ENCODE measurements at places on chromosomes 7 and 10.

DNA sequence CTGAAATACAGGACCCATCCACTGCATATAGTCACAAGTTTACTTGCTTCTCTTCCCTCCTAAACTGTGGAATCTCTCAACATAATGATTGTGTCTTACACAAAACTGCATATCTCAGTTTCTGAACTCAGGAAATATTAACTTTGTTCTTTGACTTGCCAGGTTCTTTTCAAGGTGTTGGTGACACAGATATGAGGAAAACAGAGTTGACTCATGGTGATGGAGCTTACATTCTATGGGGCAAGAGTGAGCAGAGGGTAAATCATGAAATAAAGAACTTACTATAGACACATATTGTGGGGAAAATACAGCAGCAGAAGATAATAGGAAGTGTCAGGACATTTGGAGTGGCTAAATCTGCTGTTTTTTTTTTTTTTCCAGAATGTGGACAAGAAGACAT lies 72.5 kb upstream of the IGFBP3 start:
- no peak for DNase-seq

DNA sequence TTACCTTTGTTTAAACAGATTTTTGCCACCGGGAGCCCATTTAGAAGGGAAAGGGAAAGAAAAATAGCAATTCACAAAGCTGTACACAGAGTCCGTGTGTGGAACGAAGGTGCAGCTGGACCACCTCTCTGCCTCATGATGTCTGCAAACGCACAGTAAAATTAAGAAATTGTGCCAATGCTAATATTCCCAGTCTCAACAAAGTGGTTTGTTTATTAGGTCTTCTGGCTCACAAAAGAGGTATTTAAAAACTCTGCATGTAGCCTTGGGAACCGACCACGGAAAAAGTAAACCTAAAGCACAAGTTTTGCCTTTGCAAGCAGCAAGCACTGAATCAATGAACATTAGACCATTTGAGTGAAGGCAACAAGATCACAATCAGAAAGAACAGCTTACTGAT lies 57.7 kb downstream of the CREB3L2 start:
- DNase-seq, result no peak

GRCh38 chr7:38548605-38549004 lies 82.6 kb downstream of the AMPH start:
- DNase-seq, result no peak

DNA sequence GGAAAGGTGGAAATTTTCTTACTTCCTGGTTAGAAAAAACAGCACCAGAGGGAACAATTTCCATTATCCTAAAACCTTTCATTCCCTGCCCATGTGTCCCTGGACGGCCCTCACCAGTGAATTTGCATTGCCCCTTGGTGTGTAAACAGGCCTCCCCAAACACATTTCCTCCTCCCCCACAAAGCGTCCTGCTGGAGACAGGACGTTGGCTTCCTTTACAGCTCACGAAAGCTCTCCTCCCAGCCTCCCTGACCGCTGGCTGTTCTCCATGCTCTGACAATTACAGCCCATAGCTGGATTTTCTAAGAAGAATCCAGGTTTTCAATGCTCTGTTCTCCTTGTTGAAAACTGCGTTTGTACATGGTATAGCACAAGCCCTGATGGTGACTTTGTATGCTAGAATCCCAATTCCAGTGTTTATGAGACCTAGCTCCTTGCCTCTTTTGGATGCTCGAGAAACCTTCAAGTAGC lies 724.2 kb upstream of the CELF2 start:
- no peak for DNase-seq

DNA sequence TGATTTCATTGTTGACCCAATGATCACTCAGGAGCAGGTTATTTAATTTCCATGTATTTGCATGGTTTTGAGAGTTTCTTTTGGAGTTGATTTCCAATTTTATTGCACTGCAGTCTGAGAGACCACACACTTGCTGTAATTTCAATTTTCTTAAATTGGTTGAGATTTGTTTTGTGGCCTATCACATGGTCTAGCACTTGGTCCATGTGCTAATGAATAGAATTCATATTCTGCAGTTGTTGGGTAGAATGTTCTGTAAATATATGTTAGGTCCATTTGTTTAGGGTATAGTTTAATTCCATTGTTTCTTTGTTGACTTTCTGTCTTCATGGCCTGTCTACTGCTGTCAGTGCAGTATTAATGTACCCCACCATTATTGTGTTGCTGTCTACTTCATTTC lies 36.3 kb upstream of the PPP1R9A start:
- DNase-seq, result no peak

- no peak for DNase-seq
Measured at GRCh38 chr7:1096156-1097119, 8.5 kb downstream of the GPER1 start.

GRCh38 chr10:35626971-35627507 lies 15.1 kb downstream of the FZD8 start:
- no peak for DNase-seq

GRCh38 chr7:83547526-83547925 lies 101.4 kb downstream of the SEMA3E start:
- DNase-seq, result no peak

- no peak for DNase-seq
Measured at GRCh38 chr7:17939211-17939605, 1.1 kb downstream of the SNX13 start.

GRCh38 chr7:46452561-46453135 lies 531.6 kb upstream of the IGFBP3 start:
- no peak for DNase-seq

DNA sequence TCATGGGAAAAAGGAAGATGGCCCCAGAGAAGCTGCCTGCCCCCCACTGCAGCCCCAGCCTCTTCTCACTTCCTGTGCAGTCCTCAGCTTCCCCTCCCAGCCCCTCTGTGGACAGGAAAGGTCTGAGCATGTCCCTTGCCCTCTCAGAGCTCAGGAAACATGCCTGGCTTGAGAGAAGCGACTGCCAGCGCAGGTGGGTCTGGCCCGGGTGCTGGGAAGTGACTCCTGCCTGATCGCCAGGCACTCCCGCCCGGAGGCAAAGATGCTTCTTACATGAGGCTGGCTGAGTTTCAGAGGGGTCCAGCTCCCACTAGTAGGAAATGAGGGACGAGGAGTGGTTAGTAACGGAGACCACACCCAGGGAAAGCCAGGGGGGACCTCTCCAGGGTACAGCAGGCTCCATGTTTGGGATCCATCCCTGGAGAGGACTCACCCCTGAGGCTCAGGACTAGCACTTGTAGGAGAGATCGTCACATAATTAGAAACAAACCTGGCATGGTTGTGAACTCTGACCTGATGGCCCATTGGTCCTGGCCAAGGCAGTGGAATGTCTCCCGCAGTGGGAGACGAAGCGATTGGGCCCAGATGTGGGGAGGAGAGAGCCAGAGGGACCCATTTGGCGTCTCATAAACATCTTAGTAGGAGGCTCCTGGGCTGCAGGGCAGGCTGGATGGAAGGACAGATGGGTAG lies 12.3 kb downstream of the ELN start:
- DNase-seq, result no peak

DNA sequence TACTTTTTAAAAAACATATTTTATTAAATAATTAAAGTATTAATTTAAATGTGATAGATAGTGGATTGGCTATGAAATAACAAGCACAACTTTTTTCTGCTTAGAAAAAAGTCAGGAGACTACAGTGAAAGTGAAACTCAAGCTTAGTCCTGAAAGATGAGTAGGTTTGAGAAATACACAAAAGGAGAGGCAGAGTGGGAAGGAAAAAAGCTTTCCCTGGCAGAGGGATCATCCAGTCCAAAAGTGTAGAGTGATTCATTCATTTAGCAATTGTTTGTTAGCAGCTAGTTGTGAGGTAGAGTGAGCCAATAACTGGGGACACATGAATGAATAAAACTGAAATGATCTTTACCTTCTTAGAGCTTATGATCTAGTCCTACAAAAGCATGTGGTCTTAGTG lies 93.5 kb downstream of the FOXP2 start:
- no peak for DNase-seq

GRCh38 chr7:98826387-98826786 lies 43.4 kb downstream of the TMEM130 start:
- no peak for DNase-seq

GRCh38 chr10:36903040-36903439 lies 222.4 kb upstream of the ANKRD30A start:
- DNase-seq, result no peak

DNA sequence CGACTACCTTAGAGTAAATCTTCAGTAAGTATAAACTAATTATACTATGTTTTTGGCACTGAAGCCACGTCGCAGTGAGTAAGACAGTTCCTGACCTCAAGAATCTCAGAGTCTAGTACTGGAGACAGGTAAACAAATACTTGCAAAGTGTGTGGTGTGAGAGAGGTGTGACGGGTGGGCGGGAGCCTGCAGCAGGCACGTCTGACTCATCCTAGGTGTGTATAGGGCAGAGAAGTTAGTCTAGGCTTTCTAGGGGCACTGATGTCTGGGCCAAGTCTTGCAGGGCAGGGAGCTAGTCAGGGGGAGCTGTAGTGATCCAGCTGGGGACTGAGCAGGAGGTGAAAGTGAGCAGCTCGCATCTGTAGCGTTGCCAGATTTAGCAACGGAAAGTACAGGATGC lies 35.9 kb upstream of the SFTPD start:
- DNase-seq, result no peak

GRCh38 chr10:11292576-11293302 lies 275.1 kb downstream of the CELF2 start:
- DNase-seq, result no peak

- DNase-seq, result no peak
Measured at GRCh38 chr10:77581738-77582137, 55.9 kb downstream of the KCNMA1 start.

GRCh38 chr7:151017953-151018420 lies 6.3 kb downstream of the ATG9B start:
- DNase-seq, result peak; percentile 84

- DNase-seq, result no peak
Measured at GRCh38 chr7:90246171-90246570, 1.2 kb downstream of the CFAP69 start.

- DNase-seq, result no peak
Measured at GRCh38 chr7:76409537-76409936, at the start of gene SSC4D. Gene SSC4D (minus strand): TSS chr7:76409697. CDS start chr7:76404439, 5,258 bp downstream.

- DNase-seq, result no peak
Measured at GRCh38 chr7:11130012-11130411, 156.3 kb downstream of the PHF14 start.

DNA sequence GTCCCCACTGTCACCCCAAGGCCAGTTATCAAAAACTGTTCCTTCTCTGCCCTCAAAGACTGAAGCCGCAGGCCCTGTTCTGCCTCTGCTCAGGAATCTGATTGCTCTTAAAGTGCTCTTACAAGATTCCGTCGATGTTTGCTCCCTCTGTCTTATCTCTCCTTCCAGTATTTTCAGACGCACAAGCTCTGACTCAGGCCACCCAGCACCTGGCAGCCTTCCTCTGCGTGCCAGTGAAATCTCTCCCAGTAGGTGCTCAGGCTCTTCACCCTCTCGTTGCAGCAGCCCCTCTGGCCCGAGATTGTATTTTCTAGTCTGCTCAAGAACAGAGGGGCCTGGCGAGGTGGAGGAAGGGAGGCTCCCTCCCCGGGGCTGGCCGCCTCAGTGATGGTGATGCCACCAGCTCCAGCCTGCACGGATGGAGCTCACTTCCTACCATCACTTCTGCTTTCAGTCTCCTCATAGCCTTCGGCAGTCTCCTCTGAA lies 276.2 kb downstream of the USP6NL start:
- no peak for DNase-seq

GRCh38 chr10:104045151-104046089 lies 40.3 kb downstream of the COL17A1 start:
- DNase-seq, result no peak

DNA sequence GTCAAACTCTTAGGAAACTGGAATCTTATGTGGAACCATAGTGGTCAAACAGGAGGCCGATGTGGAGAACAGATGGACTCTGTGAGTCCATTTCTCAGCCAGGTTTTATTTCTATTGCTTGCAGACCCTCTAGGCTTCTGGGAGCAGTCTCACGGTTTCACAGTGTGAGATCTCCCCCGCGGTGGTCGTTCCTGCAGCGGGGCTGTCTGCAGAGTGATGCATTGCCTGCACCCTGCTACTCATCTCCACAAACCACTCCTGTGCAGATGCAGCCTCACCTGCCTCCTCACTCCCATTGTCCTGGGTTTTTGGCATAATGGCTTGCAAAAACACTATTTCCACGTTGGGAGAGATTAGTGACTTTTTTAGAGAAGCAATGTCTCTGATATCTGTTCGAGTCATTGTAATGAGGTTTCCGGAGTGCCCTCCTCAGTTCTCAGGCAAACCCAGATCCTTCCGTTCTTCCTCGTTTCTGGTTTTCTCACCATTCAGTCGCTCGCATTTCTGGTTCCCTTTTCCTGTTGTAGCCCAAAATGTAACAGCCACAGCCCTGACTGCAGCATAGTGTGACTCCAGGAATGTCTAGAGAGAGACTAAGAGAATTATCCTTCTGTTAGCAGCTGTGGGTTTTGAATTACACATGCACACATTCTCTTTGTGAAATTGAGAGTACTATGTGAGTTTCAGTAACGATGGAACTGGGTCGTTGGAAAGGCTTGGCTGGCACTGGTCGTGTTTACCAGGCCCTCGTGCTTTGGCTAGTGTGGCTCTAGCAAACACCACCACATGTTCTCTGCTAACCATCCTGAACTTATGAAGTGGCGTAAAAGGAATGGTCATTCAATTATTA lies 30.2 kb downstream of the ACADSB start:
- no peak for DNase-seq

- DNase-seq, result no peak
Measured at GRCh38 chr7:39531818-39532217, 34.4 kb upstream of the YAE1 start.

- peak; percentile 68 for DNase-seq
Measured at GRCh38 chr7:158710651-158711102, 6.1 kb upstream of the NCAPG2 start.

DNA sequence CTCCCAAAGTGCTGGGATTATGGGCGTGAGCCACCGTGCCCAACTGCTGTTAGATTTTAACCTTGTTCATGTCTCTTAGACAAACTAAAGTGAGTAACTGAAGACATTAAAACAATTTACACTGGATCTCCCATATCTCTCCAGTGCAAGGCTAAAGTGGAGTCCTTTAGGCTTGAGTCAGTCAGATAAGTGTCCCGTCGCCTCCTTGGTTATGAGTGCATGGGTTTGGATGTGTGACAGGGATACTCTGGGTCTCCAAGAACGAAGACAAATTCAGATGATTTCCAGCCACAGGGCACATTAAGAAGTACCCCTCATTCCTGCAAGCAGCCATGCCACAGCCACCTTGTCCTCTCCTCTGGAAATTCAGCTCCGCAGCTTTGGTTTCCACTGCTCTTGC lies 66.1 kb upstream of the PDZD8 start:
- no peak for DNase-seq
